Erythroblast (primary cell): ENCODE measurements at places on chromosomes 7 and 10.

GRCh38 chr10:130809181-130809580 is 502.3 kb downstream of the TCERG1L start:
- no peak for DNase-seq

GRCh38 chr10:24952707-24953645 is 570 bp upstream of the PRTFDC1 start:
- DNase-seq, result peak; percentile 28

DNA sequence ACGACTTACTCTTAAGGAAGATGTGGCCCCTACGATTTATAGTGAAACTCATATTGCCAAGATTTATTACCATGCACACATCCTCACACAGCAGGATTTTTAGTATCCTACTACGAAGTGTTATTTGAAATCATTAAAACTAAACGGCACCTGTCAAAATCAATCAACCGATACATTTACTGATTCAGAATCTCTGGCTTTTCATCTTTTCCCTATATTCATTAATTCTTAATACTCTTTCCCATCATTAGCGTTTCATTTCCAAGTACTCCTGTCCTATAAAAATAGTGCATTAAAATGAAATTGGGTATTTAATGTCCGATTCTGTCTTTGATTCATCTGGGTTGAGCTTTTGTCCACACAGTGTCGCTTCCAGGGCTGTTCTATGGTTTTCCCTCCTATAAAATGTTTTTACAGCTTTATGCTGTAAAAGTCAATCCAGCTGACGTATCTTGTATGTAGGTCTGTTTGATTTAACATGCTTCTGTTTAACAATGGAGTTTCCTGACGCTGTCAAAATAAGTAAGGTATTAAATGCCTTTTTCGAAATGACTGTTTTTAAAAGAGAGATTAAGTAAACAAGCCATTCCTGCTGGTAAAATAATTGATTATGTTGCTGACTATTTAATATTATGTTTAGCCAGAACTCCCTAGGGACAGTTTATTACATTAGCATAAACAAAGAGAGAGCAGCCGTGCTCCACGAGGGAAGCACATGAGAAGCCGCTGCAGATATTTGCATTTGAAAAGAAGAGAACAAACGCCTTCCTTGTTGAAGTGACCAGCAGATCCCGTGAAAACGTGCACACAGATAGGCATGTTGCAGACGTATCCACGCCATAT is 22.3 kb upstream of the SFMBT2 start:
- DNase-seq, result no peak

- no peak for DNase-seq
These were observed 62.7 kb downstream of the KAT6B start for GRCh38 chr10:74888962-74889661.
